Camera-type eye (tissue), 1 donor: ENCODE measurements at places on chromosomes 13 and 19. TPM values are rescaled to one million over a fixed set of nuclear protein-coding genes. Genes with fewer than 3 reads are reported as not detected.

Gene CYSLTR2
- 1.0 TPM for total RNA-seq

Gene NEK5
- 2.5 TPM for total RNA-seq

Gene DMKN
- total RNA-seq: 31.8 TPM

Gene SYCN
- not detected for total RNA-seq
